Suppressor macrophage treated with lipopolysaccharide for 1 hour (primary cell): ENCODE measurements at places on chromosomes 2 and 18.

DNA sequence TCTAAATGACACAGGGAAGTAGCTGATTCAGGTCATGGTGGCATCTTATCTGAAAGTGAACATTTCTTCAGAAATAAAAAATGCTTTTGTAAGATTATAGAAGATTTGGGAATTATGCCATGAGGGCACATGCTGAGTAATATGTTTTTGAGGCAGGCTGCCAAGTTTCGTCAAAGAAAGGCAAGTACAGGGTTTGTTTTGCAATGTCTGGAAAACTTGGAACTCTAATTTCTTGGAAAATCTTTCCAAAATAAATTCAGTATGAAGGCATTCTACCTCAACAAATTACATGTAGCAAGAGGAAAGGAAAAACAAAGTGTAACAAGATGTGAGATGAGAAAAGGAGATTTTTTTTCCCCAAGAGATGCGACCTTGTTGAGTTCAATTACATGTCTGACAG, 167.7 kb downstream of the PLCL1 start:
- no peak for DNase-seq

DNA sequence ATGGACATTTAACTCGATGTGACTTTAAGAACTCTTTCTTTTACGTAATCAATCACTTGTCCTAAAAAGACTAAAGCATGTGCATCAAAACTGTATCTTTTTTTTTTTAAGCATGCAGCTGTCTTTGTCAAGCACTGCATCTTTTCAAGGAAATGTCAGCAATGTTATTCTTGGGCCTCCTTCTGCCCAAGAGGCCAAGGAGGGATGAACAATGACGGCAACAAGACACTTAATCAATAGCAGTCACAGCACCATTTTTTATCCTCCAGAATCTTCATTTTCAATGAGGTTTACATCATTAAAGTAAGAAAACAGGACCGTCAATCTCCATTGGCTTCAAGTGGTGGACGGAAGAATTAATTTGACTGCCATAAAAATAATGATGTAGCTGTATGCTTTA, 253.8 kb downstream of the AFF3 start:
- no peak for DNase-seq

DNA sequence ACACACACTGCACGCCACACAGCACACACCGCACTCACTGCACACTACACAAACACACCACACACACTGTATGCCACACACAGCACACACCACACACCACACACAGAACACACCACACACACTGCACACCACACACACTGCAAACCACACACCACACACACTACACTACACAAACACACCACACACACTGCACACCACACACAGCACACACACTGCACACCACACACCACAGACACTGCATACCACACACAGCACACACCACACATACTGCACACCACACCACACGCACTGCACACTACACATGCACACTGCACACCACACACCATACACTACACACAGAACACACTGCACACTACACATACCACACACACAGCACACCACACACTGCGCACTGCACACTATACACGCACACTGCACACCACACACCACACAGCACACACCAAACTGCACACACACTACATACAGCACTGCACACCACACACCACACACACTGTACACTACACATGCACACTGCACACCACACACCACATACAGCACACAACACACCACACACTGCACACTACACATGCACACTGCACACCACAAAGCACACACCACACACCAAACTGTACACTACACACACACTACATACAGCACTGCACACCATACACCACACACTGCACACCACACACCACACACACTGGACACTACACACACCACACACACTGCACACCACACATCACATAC, 59.6 kb downstream of the ASB1 start:
- DNase-seq: no peak

- DNase-seq: no peak
These were observed 44.3 kb upstream of the ZDBF2 start for GRCh38 chr2:206230060-206230762.

DNA sequence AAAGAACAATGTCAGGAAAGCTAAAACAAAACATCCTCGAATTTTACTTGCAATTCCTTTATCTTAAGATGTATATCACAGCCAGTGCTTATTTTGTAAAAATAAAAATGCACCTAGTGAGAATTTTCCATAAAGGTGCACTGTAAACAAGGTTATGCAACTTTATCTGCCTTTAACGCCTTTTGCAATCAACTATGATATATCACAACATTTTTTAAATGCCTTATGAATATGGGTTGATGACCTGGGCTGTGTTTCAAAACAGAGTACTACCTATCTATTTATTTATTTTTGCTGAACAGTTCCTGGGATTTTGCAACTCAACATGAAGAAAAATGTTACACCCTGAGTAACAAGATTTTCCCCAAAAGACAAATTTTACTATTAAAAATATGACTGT, 869.8 kb downstream of the CPS1 start:
- no peak for DNase-seq

DNA sequence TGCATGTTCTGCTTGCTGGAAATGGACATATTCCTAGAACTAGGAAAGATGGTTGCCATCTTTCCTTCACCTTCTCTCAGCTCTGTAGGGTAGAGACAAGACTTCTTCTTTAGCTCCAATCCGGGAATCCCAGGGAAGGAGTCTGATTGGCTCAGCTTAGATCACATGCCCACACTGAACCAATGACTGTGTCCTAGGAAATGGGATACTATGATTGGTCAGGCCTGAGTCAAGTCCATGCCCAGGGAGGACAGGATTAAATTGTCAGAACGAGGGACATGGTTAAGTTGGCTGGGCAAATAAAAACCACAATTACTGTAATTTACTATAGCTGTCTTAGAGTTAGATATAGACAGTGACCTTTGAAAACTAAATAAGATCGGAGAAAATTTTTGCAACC, 31.4 kb downstream of the SEMA4F start:
- DNase-seq: no peak

DNA sequence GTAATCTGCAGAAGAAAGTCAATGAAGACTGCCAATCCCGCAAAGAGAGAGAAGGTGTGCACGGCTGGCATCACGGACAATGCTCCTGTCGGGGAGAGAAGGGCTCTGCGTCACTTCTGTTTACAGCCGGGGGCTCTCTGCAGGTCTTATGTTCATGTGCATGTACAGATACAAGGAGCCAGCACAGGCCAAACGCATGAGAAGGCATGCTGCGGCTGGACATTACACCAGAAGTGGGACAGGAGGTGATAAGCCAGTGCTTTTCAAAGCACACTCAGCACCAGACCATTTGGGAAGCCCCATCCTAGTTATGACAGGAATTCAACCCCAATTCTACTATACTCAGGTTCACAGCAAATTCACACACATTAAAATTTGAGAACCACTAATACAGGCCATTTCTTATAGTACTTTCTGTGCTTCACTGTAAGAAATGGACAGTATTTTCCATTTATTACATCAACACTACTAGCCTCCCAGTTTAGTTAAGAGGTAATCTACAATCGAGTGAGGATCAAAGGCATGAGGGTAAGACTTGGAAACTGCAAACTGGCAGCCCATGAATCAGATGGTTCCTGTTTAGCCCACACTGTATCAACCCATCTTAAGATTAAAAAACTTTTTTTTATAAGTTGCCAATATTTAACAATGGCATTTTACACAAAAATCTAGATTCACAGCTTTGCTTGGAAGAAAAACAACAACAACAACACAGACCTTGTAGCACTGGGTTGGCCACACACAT, 38.2 kb downstream of the RMC1 start:
- no peak for DNase-seq
